Left ventricle myocardium superior (tissue), 1 donor: ENCODE measurements at places on chromosomes 4 and X. TPM values are rescaled to one million over a fixed set of nuclear protein-coding genes. Genes with fewer than 3 reads are reported as not detected.

DNA sequence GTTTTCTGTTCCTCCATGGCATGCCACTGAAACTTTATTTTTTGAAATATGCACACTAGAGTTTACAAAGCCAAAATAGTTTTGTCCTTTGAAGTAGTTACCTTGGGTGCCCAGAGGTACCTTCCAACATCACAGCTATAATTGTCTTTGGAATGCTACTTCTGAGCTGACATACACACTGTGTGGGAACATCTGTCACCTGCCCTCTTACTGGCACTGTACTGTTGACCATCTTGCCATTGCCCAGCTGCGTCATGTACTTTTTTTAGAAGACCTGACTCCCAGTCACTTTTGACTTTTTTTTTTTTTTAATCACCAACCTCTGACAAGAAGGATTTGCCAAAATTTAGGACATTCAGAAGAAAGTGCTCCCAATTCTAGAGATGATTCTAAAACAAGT, 200.5 kb upstream of the CXorf66 start:
- DNase-seq: no peak

GRCh38 chr4:162727232-162727631, 439.5 kb downstream of the NAF1 start:
- DNase-seq: no peak

The CLDN34 gene
- not detected for total RNA-seq

GRCh38 chr4:87230806-87231205, 10.4 kb upstream of the KLHL8 start:
- no peak for DNase-seq

- DNase-seq: no peak
Measured at GRCh38 chr4:158814636-158815330, 46.0 kb downstream of the FNIP2 start.

The BEX2 gene
- total RNA-seq: 1.3 TPM

The GDPD2 gene
- not detected for total RNA-seq

- no peak for DNase-seq
Measured at GRCh38 chr4:18366892-18367291, 345.3 kb upstream of the LCORL start.

DNA sequence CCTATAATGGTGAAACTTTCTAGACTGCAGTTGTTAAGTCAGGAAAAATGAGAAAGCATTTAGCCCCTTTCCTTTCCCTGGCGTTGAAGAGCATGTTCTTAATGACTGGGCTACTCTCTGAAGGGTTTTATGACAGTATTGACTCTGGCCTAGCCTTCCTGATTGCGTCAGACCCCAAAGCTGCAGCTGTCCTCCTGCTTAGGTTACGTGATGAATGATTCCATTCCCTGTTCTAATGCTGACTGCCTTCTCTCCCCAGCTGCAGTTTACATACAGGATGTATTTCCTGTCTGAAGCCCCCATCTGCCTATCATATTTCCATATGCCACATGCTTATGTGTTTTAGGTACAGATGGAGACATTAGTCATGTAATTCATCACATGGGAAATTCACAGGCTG, 105.8 kb upstream of the EGFL6 start:
- peak; percentile 41 for DNase-seq

DNA sequence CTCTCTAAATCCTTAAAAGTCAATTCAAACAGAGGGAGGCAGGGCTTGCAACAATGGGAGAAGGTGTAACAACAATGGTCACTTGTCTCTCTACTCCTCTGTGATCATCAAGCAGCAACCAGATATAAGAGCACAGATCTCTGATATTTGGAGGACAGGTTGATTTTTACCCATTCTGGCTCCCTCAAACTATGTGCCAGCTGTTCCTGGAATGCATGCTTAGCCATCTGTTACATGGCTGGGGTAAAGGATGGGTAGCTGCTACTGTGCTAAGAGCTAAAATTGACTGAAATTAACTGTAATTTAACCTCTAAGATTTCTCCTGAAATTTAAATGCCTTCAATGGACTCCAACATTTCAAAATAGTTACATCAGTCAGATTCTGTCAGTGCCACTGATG, 1459.9 kb downstream of the PCDH7 start:
- DNase-seq: no peak

The OPRPN gene
- not detected for total RNA-seq

The MRFAP1L1 gene
- total RNA-seq: 42.9 TPM

- no peak for DNase-seq
Measured at GRCh38 chr4:67883458-67883857, 344 bp downstream of the TMPRSS11D start.

The NPY1R gene
- 0.69 TPM for total RNA-seq

The OPN1MW3 gene
- not detected for total RNA-seq

DNA sequence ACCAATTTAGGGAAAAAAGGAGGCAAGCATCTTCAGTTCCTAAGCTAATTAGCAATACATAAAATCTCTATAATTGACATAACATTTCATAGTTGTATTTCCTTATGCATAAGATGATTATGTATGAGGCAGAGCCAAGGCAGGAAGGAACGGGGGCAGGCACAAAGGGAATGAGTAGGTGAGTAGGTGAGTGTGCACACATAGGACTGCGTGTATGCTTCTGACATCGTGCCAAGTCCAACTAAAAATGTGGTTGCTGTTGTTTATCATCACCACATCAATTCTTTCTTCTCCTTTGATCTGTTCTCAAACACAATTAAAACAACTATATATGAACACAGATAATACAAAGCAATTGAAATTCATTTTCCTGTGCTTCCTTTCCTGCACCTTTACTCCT, 131.2 kb downstream of the UNC5C start:
- DNase-seq: no peak

- no peak for DNase-seq
Measured at GRCh38 chrX:10155137-10155536, 1.6 kb upstream of the CLCN4 start.

The PRDM8 gene
- total RNA-seq: 1.0 TPM

The NEXMIF gene
- total RNA-seq: 0.32 TPM
